Effector CD8-positive, alpha-beta T cell (primary cell): ENCODE measurements at places on chromosomes 16 and 17.

GRCh38 chr17:33266116-33266515 lies 27.0 kb downstream of the ASIC2 start:
- DNase-seq, result no peak

GRCh38 chr16:3578610-3579551 lies 1.7 kb upstream of the NLRC3 start:
- DNase-seq, result peak; percentile 15

DNA sequence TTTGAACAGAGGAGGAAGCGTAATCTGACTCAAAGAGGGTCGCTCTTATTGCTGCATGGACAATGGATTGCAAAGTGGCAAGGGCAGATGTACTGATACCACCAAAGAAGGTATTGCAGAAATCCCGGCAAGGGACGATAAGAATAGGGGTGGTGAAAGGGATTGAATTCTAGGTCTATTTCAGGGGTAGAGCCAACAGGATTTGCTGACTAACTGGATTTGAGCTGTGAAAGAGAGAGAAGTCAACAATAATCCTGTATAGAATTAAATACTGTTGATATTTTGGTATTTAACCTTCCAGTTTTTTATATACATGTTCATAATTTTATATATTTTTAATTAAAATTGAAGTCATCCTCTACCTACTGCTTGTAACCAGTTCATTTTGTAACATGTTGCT lies 19.4 kb upstream of the ABCA3 start:
- no peak for DNase-seq

- no peak for DNase-seq
These were observed 31.4 kb upstream of the CDC42EP4 start for GRCh38 chr17:73343168-73343634.

- no peak for DNase-seq
These were observed 44.1 kb upstream of the MGAT5B start for GRCh38 chr17:76824093-76824492.

- DNase-seq, result no peak
These were observed 151.7 kb downstream of the RBFOX3 start for GRCh38 chr17:79459003-79459655.
